ENCODE measurements at places on chromosomes 1 and 21.

DNA sequence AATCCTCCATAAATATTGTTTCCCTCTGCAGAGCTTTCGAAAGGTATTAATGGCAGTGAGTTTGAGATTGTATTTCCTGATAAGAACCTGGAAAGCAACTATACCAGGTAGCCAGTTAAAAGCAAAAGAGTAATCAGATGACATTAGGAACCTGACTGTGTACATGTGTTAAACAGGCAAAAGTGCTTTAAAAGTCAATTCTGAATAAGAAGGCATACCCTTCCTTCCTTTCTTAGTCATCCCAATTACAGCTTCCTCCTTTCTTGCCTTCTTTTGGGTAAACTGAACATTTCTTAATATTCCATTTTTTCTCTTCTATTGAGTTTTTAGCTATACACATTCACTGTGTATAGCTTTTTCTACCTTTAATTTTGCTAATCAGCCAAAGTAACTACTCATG, 144.7 kb downstream of the ZNF281 start:
- DNase-seq = no peak

GRCh38 chr1:3009021-3009420, 12.2 kb upstream of the ACTRT2 start:
- no peak for DNase-seq

DNA sequence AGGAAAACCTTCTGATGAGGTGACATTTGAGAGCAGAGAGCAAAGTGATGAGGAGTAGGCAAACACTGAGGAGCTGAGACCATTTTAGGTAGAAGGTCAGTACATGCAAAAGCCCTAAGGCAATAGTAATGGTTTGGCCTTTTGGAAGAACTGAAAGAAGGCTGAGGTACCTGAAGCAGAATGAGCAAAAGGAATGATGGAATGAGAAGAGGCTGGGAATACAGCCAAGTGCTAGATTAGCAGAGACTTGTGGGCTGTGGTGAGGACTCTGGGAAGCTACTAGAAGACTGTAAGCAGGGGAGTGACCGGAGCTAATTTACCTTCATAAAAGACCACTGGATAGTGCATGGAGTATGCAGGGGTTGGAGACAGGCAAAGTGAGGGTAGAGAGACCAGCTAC, 77.9 kb downstream of the GFI1 start:
- no peak for DNase-seq

DNA sequence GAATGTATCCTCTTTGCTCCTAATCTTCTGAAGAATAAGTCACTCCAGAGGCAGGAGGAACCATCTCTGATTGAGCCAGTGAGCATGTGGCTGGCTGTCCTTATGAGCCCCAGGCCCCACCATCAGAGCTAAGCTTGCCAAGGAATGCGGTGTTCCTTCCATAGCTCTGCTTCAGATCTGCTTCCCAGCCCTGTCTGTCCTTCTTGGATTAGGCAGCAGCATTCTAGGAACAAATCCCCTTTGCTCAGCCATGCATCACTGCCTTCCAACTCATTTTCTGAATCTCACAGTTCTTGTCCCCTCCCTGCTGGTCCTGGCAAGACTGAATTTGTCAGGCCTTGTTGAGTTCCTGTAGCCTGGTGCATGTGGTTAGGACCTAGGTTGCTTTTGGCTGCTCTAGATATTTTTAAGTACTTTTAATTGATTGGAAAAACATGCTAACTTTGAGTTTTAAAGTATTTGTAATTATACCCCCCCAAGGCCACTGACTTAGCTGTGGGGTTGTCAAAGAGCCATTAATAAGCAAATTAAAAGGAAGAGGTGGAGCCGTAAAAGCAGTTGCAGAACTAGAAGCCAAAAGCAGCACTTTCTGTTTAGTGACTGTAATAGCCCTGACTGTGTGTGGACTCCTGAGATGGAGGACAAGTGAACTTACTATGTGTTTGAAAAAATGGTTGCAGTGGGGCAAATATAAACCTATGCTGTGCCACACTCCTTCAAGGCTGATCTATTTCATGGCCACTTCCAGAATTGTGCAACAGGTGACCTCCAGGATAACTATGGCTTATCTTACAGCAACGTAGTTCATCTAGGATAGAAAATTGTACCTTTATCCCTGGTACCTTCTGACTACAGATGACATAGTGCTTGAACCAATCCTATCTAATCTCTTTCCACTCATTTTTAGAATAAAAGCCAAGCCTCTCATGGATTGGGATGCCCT, 61.3 kb upstream of the BACH1 start:
- DNase-seq = no peak

- no peak for DNase-seq
Observed at GRCh38 chr21:21232320-21232719, 234.1 kb downstream of the NCAM2 start.

Data from RCC 7860 (cell line).